ENCODE measurements at places on chromosomes 4 and X.

DNA sequence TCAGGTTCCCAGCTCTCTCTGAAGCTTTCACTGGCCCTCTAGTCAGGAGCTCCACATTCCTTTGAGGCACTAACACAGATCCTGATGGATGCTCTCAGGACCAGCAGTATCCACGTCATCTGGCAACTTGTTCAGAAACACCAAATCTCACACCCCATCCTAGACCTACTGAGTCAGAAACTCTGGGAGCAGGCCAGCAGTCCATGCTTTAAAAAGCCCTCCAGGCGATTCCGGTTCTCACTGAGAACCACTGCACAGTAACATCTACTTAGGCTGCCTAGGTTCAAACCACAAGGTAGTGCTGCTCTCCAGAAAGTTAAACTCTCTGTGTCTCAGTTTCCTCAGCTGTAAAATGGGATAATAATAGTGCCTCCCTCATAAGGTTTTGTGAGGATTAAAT is 55.3 kb downstream of the CCDC158 start:
- DNase-seq = no peak

DNA sequence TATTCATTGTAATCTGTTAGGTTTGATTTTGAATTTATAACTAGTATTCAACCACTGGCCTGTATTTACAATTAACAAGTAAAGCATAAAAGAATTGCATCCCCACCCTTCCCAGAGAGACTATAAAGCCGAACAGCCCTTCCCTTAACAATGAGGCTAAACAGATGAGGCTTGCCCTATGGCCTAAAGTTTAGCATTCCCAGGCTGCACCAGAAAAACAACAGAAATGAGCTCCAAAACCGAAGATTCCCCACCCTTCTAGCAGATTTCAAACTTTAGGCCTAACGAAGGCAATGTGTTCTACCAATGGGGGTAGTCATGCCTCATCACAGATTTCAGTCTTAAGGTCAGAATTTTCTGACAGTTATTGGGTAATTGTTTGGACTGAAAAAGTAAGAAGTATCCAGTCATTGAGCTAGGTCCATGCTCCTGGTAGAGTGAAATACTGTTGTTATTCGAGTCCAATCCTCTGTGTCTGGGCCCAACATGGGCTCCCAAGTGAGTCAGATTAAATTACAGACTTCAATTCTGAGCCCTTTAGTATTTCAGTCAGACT is 197.6 kb downstream of the ANTXR2 start:
- no peak for DNase-seq

GRCh38 chr4:116636917-116637316 is 448.5 kb downstream of the TRAM1L1 start:
- no peak for DNase-seq

DNA sequence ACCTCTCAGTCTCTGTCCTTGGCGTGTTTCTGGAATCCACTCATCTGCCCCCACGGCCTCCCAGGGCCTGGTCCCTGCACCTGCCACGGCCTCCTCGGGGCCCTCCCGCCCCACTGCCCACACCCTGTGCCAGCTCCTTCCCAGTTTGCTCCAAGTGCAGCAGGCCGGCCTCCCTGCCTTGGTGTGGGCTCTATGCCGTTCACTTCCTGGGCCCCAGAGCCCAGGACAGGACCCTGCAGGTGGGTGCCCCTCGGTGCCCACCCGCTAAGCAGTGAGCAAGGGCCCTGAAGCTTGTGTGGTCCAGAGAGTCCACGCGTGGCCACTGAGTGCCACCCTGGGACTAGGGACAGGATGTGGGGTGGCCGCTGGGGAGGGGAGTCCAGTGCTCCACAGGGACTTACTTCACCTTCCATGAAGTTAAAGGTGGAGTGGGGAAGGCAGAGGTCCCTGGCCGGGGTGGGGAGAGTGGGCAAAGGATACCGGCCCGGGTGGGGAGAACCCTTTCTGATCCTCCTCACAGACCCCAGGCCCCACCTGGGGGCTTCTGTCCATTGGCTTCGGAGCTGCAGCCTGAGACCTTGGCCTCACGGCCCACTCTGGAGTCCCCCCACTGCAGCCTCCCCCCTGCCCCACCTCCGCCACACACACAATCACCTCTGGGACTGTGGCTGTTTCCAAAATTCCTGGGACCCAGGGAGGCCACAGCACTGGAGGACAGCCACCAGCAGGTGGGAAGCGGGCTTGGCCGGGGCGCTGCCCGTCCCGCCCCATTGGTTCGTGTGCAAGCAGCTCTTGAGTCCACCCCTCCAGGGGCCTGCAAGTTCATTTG is 60.0 kb upstream of the NKX1-1 start:
- DNase-seq = no peak

DNA sequence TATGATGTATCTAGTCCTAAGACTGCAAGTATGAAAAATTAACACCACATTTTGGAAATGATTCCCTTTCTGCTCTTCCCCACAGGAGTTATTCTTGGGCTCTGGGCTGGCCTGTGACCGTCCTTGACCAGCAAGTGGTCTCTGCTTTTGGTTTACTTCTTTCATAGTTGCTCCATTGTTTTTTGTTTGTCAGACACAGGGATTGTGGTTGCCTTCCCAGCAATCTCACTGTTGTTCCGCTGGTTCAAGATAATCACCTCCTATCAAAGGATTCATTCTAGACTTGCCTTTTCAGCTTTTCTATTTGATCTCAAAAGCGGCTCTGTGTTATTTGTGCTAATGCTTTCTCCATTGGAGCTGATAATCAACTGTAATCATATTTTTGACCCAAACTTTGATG is 218.8 kb downstream of the MGST2 start:
- DNase-seq = no peak

- peak; percentile 46 for DNase-seq
These were observed 37.7 kb downstream of the NHS start for GRCh38 chrX:17412692-17413091.

DNA sequence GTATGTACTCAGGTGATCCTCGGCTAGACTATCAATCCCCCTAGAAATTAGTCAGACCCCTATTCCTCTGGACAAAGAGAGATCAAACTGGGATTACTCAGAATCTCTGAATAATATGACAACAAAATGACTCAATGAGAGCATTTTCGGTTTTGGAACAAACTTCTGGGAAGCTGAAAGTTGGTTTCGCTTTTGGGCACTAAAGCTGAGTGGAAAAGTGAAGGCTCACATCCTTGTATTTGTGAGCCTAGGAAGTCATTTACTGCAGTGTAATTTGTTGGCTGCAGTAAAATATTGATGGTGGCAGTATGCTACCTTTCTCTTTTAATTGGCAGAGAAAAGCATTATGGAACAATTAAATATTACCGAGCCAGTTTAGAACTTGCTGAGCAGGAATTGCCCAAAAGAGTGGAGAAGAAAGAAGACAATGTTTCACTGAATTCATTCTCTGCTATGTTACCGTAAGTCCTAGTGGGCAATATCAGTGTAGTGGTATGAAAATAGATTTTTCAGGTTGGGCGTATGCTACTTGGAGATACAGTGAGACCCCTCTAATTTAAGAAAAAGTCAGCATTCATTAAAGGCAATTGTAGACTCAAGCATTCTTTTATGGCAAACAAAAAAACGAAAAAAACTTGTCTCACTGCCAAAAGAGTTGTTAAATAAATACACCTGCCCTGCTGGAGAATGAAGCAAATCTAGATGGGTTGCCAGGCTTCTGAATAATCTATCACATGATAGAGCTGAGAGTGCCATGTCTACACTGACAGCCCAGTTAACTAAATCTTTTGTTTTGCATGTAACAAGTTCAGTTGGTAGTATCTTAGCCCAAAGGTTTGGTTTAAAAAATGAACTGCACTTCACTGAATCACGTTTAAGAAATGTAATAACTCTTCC is 69.6 kb downstream of the AGTR2 start:
- DNase-seq = peak; percentile 20

DNA sequence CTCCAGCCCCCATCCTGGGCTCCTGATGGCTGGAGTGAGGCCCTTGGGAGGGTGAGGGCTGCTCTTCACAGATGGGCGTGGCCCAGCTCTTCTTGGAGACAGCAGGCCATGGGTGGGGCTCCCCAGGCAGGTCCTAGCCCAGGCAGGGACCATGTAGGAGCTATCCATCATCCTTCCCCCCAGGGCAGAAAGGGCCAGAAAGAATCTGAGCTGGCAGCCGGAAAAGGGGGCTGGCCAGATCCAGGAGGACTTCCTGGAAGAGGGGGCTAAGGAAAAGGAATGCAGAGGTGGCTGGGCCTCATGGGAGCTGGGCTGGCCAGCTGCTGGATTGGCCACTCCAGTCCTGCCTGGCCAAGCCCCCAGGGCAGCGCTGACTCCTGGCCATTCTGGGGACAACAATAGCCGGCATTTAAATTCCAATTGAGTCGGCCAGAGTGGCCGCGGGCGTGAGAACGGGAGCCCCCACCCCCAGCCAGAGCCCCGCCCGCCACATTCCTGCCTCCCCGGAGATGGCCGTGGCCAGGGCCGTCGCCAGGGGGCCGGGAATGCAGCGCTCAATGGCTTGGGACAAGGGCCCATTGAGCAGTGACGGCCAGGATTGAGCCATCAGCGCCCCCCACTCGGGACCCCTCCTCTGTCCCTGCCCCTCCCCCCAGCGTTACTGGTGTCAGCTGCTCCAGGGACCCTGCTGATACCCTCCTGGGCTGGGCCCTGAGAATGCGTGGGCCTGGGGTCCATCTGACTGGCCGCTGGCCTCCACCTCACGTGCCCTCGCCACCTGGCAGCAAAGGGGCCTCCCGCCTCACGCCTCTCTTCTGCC is 15.1 kb upstream of the FGFR3 start:
- peak; percentile 67 for DNase-seq

GRCh38 chr4:1767061-1767769 is 25.9 kb upstream of the FGFR3 start:
- no peak for DNase-seq

DNA sequence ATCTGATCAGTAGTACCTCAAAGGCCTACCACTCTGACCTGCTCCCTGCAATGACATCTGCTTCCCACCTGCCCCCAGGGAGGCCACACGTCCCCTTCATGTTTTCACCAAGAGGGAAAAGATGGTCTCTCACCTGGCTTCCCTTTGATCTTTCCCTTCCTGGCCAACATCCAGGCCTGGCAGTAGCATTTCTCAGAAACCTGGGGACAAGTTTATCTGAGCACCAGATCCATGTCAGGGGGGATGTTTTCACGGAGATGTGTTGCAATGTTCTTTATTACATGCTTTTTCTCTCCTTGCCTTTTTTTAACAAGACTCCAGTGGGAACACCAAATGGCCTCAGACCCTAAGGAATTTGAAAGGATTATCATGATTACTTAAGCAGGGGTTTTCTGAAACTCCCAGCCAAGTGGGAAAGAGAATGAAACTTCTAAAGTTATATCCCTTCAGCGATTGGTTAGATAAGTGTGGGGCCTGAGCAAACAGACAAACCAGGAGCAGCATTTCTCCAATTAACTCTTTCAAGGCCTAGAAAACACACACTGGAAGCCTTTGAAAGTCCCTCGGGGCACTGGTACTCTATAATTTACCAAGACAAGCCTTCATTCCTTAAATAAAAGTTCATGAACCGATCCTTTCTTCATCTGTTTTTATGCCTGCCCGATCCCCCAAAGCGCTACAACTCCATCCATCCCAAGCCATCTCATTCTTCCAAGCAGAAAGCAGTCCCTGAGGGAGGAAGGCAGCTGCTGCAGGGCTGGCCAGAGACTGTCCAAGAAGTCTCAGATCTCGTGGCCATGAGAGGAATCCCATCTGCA is 94.1 kb downstream of the BCOR start:
- DNase-seq = no peak

GRCh38 chr4:186854256-186854655 is 130.6 kb upstream of the FAT1 start:
- no peak for DNase-seq

GRCh38 chr4:149370785-149371420 is 444.7 kb downstream of the IQCM start:
- DNase-seq = peak; percentile 56

DNA sequence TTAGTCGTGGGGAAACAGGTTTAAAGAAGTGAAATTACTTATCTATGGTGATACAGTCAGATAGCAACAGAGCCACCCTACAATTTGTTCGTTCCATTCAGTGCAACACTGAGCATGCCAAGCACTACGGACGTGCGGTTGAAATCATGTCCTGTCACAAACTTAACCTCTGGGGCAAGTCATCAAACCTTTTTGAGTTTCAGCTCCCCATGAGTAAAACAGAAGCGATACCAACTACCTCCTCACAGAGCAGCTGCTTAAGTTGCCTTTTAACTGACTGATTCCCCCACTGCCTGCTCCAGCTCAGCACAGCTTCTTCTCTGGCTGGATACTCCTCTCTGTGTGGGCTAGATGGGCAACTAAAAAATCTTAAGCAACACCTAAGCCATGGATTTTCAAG is 36.0 kb downstream of the LHFPL1 start:
- DNase-seq = no peak

DNA sequence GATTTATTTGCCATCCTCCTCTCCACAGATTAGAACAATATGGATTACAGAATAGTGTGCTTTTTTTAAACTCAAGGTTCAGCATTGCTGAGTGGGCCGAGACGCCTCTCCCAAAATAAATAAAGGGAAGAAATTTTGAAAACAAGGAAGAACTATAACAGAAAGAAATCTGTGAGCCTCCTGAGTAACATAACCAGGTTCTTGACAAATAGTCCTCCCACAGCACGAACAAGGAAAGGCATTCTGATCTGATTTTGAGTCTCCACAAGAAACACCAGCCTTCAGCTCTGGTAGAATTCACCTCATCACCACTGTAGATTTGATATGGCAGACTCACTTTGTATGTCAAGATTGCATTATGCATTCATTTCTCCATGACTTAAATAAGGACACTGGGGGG is 173.6 kb downstream of the HHIP start:
- DNase-seq = no peak

DNA sequence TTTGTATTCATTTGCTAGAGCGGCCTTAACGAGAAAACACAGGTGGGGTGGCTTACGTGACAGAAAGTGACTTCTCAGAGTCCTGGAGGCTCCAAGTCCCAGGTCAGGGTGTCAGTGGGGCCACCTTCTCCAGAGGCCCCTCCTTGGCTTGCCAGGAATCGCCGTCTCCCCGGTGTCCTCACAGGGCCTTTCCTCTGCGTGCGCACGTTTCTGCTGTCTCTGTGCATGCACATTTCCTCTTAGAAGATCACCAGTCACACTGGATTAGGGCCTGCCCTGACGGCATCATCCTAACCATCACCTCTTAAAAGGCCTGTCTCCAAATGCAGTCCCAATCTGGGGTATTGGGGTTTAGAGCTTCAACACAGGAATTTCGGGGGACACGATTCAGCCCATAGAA is 63.8 kb upstream of the HELT start:
- no peak for DNase-seq

- DNase-seq = peak; percentile 64
These were observed 108.3 kb upstream of the KLHL4 start for GRCh38 chrX:87409113-87409841.

DNA sequence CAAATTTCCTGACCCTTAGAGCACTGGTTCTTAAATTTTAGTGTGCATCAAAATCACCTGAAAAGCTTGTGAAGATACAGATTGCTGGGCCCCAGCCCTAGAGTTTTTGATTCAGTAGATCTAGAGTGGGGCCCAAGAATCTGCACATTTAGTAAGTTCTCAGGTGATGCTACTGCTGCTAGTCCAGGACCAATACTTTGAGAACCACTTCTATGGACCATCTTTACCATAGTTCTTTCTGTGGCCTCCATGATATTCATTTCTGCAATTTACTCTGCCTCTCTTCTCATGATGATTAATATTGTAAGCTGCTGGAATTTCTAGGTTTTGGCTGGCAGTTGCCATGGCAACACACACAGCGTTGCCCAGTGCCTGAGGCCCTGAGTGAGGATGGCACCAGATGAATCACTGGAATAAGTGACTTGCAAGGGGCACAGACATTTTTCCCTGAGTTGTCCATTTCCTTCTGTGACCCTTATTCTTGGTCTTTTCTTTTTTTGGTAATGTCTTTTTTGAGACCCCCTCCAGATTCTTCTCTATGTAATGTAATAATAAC is 83.6 kb downstream of the PPP1R2C start:
- DNase-seq = no peak

- DNase-seq = no peak
These were observed 96.6 kb upstream of the IL13RA1 start for GRCh38 chrX:118630848-118631247.
